NCI-H1092 (cell line): ENCODE measurements at places on chromosomes 16 and 17.

- no peak for DNase-seq
Measured at GRCh38 chr17:78495634-78496033, 81.6 kb downstream of the DNAH17 start.

GRCh38 chr16:53132406-53132805 lies 77.6 kb downstream of the CHD9 start:
- no peak for DNase-seq

DNA sequence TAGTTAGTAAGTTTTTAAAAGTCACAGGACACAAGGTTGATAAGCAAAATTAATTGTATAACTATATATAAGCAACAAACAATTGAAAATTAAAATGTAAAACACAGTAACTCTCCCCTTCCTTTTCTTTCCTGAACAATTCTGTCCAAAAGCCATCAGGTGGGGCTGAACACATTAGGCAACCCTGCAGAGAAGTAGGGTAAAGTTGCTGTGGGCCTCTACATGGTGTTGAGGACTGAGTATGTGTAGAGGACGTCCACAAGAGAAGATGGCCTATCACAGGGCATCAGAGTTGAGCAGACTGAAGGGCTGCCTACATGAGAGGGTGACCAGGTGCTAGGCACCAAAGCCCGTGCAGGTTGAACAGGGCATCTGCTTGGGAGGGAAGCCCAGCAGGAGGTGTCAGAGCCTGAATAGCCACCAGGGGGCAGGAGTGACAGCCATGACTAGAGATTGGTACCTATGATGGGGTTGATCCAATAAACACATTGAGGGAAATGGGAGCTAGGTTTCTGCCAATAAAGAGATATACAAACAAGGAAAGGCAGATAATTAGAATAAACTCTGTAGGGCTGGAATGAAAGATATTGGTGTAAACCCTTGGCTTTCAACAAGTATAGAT lies 415.1 kb downstream of the NPIPA8 start:
- no peak for DNase-seq

- DNase-seq: no peak
Measured at GRCh38 chr16:47887496-47887895, 268.3 kb downstream of the ABCC12 start.

- DNase-seq: no peak
Measured at GRCh38 chr17:47989159-47989558, 18.2 kb downstream of the CDK5RAP3 start.

DNA sequence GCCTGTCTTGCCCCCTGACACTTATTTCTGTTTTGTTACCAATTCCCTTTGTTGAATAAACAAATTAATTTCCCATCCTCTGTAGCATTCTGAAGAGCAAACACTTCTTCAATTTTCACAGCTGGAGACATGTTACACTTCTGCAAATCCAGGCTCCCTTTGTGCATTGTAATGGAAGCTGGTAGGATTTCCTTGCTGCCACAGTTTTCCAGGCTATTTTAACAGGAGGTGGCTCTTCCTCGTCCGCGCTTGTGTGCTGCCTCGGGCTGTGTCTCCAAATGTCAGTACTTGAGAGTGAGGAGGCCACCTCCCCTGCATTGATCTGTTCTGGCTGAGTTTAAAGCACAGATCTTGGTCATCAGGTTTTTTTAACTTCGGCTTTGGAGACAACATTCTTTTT lies 40.0 kb downstream of the SOST start:
- DNase-seq: no peak

GRCh38 chr16:56999409-57000270 lies 10.3 kb downstream of the NLRC5 start:
- DNase-seq: no peak

- DNase-seq: no peak
Measured at GRCh38 chr16:65410801-65411200, 288.9 kb upstream of the CDH11 start.

- DNase-seq: no peak
Measured at GRCh38 chr17:75024686-75025397, 12.4 kb downstream of the MRPL58 start.

- no peak for DNase-seq
Measured at GRCh38 chr16:50448522-50448921, 79.7 kb upstream of the BRD7 start.

GRCh38 chr16:12178251-12178990 lies 201.9 kb downstream of the SNX29 start:
- DNase-seq: no peak

GRCh38 chr16:4625560-4626159 lies 1.0 kb downstream of the MGRN1 start:
- no peak for DNase-seq
